ENCODE measurements at places on chromosomes 2 and 18.

DNA sequence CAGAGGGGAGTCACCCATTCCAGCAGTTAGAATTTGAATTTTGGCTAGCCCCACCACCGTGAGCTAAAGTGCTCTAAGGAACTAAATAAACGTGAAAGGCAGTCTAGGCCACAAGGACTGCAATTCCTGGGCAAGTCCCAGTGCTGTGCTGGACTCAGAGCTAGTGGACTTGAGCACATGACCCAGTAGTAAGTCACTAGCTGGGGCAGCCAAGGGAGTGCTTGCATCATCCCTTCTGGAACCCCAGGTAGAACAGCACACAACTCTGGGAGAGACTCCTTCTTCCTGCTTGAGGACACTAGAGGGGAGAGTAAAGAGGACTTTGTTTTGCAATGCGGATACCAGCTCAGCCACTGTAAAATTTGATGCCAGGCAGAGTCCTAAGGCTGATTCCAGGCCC is 672.2 kb downstream of the CPS1 start:
- no peak overlapping the region for H3K27ac ChIP-seq
- H3K27me3 ChIP-seq: no peaks in the 10 kb centered on the region
- H3K36me3 ChIP-seq: no peaks in the 10 kb centered on the region

- no peaks in the 10 kb centered on the region for H3K4me1 ChIP-seq
- no peaks in the 10 kb centered on the region for H3K27me3 ChIP-seq
- no peak overlapping the region for H3K27ac ChIP-seq
- H3K36me3 ChIP-seq: no peaks in the 10 kb centered on the region
Observed at GRCh38 chr2:196696423-196697079, 57.0 kb downstream of the CCDC150 start.

GRCh38 chr2:30230497-30231211 is 680 bp upstream of the LBH start:
- peak overlapping the region; percentile 88 for H3K27ac ChIP-seq
- H3K4me1 ChIP-seq: peaks cover 17% of the 10 kb centered on the region
- no peaks in the 10 kb centered on the region for H3K27me3 ChIP-seq

DNA sequence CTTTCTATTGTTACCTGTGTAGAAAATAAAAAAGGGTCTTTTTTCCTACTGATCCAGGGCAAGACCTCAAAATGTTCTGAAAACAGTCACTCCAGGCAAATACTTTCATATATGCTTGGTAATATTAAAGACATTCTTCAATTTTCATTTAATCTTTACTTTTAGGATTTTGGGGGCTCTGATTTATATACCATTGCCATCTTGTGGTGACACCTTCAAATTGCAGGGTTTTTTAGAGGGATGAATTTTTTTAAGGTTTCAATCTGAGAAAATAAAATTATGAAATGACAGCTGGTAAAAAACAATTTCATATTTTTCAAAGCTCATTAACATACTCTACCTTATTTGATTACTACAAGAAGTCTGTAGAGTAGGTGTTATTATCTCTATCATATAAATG is 26.8 kb downstream of the MAPK4 start:
- no peak for DNase-seq
- H3K4me1 ChIP-seq: no peaks in the 10 kb centered on the region
- H3K27ac ChIP-seq: no peak overlapping the region
- H3K27me3 ChIP-seq: no peaks in the 10 kb centered on the region
- no peak overlapping the region for H3K4me3 ChIP-seq

DNA sequence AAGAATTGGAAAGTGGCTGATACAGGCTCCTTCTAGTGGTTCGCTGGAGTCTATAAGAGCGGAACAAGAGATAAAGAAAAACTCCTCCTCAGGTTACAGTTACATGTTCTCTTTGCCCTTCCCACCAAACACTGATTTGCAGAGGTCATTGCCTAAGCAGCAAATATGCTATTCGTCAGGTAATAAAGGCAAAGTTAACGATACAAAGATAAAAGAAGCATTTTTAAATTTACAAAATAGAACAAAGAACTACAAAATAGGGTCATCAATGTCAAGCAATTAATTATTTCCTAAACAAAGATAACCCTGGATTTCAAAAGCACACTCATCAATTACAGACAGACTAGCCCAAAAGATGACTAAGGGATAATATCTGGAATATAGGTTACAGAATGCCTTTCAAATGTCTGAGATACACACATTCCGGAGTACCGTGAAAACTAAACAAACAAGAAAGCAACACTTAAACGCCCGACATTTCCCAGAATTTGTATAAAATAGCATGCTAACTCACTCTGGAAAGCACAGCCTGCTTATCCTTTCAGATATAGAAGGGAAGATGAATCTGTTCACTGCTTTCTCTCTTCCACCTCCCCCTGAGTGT is 186.4 kb downstream of the MREG start:
- peak overlapping the region; percentile 73 for H3K27ac ChIP-seq
- H3K27me3 ChIP-seq: no peaks in the 10 kb centered on the region
- no peaks in the 10 kb centered on the region for H3K36me3 ChIP-seq
- H3K4me3 ChIP-seq: no peak overlapping the region
- DNase-seq: no peak

GRCh38 chr18:8943900-8944870 is 158.3 kb upstream of the NDUFV2 start:
- no peaks in the 10 kb centered on the region for H3K4me1 ChIP-seq
- no peak overlapping the region for H3K27ac ChIP-seq
- no peaks in the 10 kb centered on the region for H3K36me3 ChIP-seq
- DNase-seq: no peak
- no peaks in the 10 kb centered on the region for H3K27me3 ChIP-seq

Measured in testis (tissue), 5 donors.